ENCODE measurements at places on chromosomes 2 and 18.

GRCh38 chr2:198638577-198638976, 819.2 kb downstream of the SATB2 start:
- DNase-seq: no peak

DNA sequence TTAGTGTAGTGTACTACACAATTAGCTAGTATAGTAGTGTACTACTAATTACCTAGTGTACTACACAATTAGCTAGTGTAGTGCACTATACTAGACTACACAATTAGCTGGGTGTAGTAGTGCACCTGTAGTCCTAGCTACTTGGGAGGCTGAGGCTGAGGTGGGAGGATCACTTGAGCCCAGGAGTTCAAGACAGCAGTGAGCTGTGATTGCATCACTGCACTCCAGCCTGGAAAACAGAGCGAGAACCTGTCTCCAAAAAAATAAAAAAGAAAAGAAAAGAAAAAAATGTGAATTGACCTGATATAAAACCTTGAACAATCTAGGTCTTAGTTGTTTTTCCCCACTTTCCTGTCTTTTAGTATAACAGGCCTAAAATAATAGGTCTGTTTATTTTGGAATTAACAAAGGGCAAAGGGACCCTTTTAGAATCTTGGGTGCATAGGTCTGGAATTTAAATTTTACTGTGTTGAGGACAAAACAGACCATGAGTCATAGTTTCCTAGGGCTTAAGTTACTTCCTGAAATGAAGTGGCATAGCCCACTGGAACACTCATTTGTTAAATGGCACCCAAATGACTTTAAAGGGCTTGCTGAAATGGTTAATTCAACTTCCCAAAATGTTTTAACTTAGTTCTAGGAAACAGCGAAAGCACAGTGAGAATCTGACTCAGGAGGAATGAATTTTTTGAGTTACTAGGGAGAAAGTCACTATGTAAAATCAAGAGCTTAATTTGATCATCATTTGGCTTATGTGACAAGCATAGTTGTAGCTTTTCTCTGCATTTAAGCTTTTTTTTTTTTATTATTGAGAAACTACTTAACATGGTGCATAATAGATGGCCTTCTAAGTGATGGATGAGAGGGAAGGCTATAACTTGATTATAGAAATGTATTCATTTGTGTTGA, 50.7 kb upstream of the ARL5A start:
- DNase-seq: no peak

DNA sequence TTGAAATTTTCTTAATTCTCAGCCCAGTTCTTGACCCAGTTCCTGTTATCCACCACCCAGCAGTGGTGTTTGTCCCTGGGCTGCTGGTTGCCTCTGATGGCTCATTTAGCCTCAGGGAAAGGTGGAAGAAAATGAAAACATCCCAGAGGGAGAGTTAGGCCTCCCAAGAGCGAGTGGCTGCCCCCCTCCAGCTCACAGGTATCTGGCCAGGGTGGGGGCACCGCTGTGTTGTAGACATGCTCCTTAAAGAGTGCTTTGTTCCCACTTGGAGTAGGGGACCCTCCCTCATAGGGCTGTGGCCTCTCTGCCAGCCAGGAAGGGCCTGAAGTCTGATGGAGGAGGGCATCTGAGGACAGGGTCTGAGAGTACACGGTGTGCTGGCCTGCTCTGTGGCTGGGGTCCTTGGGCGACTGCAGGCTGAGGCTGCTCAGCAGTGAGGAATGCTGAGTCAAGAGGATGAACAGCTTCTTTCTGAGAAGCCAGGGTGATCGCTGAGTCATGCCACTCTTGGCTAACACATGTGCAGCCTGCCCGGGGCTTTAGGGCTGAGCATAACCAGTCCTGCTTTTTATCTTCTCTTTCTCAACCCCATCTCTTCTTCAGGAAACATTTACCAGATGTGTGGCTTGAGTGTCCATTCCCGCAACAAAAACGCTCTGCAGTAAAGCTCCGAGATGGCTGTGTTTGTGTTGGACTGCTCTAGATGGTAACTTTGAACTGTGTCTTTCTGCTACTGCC, 72.3 kb downstream of the IL1R2 start:
- DNase-seq: no peak

DNA sequence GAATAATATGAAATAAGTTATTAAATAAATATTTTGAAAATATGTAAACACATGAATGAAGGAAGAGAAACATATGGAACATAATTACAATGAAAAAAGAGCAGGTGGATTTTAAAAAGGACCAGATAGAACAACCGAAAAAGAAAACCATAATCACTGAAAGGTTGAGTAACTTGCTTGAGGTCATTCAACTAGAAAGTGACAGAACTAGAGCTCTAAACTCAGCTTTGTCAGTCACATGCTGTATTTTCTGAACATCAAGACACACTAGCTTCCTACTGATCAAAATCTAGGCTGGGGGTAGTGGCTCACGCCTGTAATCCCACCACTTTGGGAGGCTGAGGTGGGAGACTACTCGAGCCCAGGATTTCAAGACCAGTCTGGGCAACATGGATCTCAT, 30.0 kb upstream of the ITGAV start:
- no peak for DNase-seq

DNA sequence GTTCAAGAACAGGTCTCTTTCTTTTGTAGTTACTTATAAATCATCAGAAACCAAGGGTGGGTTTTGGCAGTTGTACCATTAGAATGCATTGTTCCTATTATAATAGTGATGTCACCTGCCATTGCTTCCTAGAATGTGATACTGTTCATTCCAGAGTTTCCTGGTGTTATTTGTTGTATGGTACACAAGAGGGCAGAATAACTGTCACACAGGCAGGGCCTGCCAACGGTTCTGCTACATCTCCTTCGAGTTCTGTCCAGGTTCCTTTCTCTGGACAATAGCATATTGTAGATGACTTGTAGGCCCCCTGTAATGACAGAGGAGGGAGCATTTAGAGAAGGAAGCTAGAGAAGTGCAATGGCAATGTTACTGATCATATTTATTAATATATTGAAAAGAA, 98.3 kb downstream of the KLHL14 start:
- DNase-seq: no peak

DNA sequence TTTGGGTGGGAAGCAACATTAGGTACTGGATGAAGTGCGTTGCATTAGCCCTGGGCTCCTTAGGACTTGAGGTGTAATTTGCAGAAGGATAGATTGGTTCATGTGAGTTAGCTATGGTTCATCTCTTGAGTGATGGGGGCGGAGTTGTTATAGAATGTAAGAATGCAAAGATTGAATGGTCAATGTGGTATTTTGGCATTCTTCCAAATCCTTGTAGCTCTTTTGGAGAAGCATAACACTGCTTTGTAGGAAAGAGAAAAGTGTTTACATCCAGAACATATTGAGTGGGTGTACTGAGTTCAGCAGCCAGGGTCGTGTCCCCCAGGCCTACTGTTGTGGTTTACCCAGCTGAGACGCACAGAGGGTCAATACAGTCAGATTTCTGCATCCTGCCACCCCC, 173.5 kb downstream of the FMNL2 start:
- DNase-seq: no peak

DNA sequence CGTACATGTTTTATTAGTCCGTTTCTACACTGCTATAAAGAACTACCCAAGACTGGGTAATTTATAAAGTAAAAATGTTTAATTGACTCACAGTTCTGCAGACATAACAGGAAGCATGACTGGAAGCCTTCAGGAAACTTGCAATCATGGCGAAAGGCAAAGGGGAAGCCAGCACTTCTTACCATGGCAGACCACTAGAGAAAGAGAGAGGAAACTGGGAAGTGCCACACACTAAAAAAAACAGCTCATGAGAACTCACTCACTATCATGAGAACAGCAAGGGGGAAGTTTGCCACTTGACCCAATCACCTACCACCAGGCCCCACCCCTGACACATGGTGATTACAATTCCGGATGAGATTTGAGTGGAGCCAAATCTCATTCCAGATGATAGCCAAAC, 466.2 kb downstream of the IRS1 start:
- no peak for DNase-seq

DNA sequence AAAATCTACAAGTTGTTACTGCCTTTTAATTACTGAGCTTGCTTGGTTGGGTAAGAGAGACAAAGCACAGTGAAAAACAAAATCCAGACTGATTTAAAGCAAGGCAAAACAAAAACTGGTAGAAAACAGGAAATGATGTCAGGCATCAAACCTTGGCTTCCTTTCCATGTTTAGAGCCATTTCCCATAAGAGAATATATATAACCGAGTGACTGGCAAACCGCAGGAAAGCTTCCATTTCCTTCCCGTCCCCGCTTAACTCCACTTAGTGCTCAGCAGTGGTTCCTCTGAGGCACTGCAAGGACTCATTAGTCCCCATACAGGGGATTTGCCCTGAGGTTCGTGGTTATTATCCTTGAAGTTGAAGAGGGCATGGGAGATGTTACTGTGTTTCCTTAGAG, 446.3 kb downstream of the LPIN1 start:
- DNase-seq: no peak

DNA sequence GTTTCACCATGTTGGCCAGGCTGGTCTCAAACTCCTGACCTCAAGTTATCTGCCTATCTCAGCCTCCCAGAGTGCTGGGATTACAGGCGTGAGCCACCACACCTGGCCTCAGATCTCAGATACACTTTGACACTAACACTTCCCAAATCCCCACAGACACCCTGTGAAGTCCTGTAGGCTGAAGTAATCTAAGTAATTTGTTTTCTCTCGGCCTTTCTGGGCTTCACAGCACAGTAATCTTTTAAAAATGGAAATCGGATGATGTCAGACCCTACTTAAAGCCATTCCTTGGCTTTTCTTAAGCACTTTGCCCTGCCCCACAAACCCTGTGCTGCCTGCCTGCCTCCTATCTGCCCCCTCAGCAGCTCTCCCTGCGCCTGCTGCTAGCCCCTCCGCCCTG, 16.2 kb downstream of the ATIC start:
- DNase-seq: no peak

- no peak for DNase-seq
Observed at GRCh38 chr2:54635554-54636152, 87.8 kb upstream of the EML6 start.

- DNase-seq: no peak
Observed at GRCh38 chr2:195319112-195319460, 337.9 kb upstream of the SLC39A10 start.

DNA sequence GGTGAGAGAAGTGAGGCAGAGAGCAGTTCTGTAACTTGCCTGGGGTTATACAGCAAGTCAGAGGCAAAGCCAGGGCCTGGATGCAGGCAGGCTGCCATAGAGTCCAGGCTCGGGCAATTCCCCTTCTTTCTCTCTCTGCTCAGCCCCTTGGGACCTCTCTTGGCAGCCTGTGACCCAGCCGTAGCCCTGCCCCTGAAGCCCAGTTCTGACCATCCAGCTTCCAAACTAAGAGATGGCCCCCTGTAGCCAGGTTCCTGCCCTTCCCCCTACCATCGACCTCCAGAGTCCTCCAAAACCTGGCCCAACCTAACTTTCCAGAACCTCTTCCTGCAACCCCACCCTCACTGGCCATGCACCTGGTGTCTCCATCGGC, 201.2 kb downstream of the CTIF start:
- no peak for DNase-seq

DNA sequence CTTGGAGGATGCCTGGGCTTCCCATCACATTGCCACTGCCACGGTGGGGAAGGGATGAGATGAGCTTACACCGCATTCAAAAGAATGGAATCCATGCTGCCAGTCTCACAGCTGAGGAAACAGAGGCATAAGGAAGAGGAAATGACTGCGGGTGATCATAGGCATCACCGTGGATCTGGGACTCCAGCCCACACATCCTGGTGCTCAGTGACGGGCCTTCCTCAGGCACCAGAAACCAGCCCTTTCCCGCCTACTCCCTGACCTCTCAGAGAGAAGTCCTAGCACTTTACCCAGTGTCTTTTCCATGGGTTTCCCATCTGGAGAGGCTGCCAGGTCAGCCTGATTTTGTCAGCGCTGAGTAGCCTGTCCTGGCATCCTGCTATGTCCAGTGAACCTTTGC, 5.3 kb upstream of the PLB1 start:
- DNase-seq: no peak

DNA sequence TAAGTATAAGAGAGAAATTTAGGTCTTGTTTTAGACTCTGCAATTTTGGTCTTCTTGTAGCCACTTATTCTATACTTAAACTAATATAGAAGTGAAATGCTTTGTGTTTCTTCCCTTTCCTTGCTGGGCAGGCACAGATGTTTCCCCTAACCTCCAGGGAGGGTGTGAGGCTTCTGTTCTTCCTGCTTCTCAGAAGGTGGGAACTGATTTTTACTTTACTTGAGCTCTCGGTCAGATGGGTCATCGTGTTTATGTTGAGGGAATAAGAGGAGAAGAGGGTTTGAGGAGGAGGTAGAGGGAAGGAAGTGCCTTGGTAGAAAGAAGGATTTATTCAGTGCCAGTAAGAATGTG, 92.5 kb upstream of the CXCR4 start:
- DNase-seq: no peak

All from stimulated activated CD4-positive, alpha-beta T cell treated with anti-CD3 and anti-CD28 coated beads, Interleukin-15, amount 100 ng/mL, for 48 hours (primary cell).